Stimulated activated CD8-positive, alpha-beta memory T cell treated with anti-CD3 and anti-CD28 coated beads, Interleukin-4, amount 100 ng/mL, for 48 hours (primary cell): ENCODE measurements at places on chromosomes 3 and 15.

DNA sequence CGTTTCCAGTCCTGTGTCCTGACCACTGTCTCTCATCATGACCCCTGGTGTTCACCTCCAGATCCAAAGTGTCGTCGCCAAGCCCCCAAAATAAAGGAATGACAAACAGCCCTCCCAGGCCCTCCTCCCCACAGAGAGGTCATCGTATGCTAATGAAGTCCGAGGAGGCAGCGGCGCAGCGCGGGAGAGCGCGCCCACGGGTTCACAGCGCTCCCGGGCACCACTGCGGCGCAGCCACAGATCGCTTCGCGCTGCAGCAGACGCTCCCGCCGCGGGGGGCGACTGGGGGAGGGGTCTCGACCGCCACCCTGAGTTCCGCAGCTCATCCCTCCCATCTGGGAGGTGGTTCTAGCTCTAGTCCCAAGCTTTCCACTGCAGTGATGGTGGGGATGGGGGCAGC lies 1.3 kb downstream of the DGKG start:
- no peak for DNase-seq

GRCh38 chr3:127783642-127784160 lies 38.6 kb downstream of the MGLL start:
- no peak for DNase-seq

DNA sequence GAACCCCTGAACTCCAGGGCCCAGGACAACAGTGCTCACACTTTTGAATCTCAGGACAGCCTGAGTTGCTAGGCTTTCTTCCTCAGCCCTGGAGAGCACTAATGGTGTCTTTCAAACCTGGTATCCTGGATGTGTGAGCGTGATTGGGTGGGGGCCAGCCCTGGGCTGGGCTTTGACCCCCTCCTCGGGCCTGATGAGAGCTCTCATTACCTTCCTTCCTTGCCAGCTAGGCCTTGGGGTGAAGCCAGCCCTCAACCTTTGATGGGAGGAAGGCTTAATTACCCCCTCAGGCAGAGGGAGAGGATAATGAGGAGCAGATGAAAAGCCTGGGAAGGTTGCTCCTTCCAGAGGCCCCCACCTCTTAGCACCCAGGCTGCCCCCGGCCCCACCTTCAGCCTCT lies 31.1 kb upstream of the INSYN1 start:
- no peak for DNase-seq

DNA sequence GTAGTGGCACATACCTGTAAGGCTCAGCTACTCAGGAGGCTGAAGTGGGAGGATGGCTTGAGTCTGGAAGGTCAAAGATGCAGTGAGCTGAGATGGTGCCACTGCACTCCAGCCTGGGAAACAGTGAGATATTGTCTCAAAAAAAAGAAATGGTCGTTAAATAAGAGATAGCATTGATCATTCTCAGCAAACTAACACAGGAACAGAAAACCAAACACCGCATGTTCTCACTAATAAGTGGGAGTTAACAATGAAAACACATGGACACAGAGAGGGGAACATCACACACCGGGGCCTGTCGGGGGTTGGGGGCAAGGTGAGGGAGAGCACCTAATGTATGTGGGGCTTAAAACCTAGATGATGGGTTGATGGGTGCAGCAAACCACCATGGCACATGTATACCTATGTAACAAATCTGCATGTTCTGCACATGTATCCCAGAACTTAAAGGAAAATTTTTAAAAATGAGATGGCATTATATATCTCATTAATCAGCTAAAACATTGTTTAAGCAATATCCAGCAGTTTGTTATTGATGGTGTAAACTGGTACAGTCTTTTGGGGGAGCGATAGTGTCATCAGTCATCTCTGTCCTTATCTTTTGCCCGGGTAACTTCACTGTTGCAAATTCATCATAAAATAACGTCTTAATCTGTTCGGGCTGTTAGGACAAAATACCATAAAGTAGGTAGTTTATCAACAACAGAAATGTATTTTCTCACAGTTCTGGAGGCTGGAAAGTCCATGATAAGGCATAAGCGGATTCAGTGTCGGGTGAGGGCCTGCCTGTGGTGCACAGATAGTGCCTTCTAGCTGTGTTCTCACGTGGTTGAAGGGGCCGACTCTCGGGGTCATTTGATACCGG lies 1.7 kb upstream of the MAN2A2 start:
- DNase-seq = no peak

DNA sequence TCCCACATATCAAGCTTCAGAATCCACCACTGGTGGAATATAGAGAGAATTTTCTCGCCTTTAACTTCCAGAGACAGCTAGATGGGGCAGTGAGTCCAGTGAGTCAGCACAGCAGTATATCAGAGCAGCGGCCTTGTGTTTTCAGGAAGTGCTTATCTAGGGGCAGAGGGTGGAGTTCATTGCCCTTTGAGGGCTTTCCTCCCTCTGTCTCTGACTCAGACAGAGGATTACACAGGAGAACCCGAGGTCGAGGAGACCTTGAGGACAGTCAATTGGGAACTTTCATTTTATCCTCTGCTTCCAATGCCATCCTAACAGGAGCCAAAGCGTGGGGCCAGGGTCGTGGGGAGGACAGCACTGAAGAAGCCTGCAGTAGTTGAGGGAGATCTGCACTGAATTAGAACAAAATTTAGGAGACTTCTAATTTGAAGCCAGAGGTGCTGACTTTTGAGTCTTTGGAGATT lies 109.6 kb upstream of the UMPS start:
- peak; percentile 29 for DNase-seq

- no peak for DNase-seq
Observed at GRCh38 chr15:55615445-55615844, 27.3 kb upstream of the PYGO1 start.

GRCh38 chr15:89625716-89626115 lies 29.6 kb downstream of the KIF7 start:
- DNase-seq = no peak

- no peak for DNase-seq
Observed at GRCh38 chr15:68592054-68592453, 13.3 kb downstream of the CORO2B start.

GRCh38 chr3:188064831-188065493 lies 89.0 kb upstream of the LPP start:
- DNase-seq = no peak

- DNase-seq = no peak
Observed at GRCh38 chr3:194405766-194406165, 6.7 kb upstream of the GP5 start.

DNA sequence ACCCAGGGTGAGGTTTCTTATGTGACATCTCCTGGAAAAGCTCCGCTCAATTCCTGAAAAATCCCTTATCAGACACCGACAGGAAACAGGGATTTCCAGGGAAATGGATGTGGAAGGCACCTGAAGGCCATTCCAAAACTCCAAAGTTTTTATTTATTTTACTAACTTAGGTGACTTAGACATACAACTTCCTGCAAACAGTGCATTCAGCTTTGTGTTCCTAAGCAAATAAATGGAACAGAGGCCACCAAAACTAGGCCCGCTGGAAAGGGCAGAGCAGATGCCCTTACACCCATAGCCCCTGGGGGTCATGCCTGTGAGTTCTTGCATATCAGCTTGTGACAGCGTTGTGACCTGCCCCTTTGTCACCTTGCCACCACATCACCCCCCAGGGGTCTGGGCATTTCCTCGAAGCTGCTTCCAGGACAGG lies 239.4 kb downstream of the XXYLT1 start:
- no peak for DNase-seq

DNA sequence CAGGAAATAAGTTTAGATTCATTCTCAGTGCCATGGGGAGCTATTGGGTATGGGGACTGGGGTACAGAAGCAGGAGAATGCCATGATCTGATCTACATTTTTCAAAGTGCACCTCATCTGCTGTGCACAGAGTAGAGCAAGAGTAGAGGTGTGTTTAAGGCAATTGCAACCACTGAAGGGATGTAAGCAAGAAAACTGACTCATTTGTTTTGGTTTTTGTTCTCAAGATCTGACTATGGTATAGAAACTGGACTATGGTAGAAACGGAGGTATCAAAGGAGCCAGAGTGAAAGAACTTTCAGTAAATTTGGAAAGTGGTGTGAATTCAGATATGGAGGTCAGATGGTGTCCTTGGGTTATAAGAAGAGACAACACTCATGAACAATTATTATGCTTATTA lies 86.2 kb upstream of the CMSS1 start:
- DNase-seq = no peak

GRCh38 chr3:132898141-132898540 lies 140.1 kb upstream of the TMEM108 start:
- DNase-seq = no peak

DNA sequence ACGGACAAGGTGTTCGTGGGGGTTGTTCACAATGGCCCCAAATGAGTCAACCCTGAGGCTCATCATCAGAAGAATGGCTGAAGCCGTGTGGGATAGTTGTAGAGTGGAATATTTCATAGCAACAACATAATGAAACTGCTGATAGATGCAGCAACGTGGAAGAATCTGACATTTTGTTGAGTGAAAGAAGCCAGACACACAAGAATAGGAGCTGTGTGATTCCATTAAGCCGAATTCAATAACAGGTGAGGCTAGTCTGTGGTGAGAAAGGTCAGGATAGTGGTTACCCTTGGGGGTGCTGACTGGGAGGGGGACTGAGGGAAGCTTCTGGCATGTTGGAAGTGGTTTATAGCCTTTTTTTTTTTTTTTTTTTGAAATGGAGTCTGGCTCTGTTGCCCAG lies 144.0 kb downstream of the SMAD6 start:
- no peak for DNase-seq

DNA sequence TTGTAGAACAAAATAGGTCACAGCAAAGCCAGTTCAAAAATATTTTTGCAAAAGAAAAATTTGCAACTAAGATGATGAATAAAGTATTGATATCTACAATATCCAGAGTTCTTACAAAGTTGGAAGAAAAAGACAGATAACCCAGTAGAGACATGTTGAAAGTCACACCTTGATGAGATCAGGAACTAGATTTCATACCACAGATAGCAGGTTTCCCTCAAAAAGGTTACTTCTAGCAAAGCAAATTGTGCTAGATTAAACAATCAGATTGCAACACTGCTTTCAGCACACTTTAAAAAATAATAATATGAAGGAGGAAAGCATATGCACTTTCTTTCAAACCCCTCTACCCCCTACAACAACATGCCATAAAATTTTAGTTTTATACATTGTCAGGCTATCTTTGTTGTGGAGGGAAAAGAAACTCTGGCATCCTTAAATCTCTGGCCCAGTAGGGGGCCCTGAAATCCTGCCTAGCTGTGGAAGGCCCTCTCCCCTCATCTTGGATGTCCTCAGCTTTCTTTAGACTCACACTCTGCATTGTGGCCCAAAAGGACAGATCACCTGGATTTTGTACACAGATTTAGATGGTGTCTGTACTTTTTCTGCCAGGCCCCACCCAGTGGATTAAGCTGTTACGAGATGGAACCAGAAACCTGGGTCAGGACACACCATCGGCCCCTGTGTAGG lies 50.9 kb downstream of the CCR3 start:
- no peak for DNase-seq

GRCh38 chr3:122013448-122013925 lies 8.6 kb downstream of the ILDR1 start:
- no peak for DNase-seq

DNA sequence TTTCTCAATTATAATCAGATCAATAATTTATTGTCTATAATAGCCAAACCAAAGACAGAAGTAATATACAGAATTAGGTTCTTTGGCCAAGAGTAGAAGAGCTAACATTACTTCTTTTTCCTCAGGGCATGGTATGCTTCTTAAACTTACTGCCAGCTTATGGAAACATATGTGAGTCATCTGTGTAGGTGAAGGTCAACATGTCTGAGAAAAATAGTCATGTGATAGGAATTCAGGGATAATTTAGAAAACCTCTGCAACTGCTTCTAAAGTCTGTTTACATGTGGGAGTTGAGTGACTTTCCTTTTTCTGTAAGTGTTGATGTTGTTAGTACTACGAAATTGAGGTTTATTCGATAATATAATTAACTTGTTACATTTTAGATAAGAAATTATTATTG lies 19.2 kb upstream of the MAP6D1 start:
- no peak for DNase-seq

GRCh38 chr3:15601399-15602145 lies at the start of the genes BTD and HACL1:
BTD (plus strand) TSS chr3:15601745; CDS start chr3:15635440, 33,695 bp downstream.
HACL1 (minus strand) TSS chr3:15601569; CDS start chr3:15601463, 106 bp downstream.
- peak; percentile 99 for DNase-seq

- no peak for DNase-seq
Observed at GRCh38 chr3:126834596-126835471, 130.8 kb downstream of the CHCHD6 start.

- no peak for DNase-seq
Observed at GRCh38 chr3:140093742-140094141, 158.8 kb downstream of the CLSTN2 start.

DNA sequence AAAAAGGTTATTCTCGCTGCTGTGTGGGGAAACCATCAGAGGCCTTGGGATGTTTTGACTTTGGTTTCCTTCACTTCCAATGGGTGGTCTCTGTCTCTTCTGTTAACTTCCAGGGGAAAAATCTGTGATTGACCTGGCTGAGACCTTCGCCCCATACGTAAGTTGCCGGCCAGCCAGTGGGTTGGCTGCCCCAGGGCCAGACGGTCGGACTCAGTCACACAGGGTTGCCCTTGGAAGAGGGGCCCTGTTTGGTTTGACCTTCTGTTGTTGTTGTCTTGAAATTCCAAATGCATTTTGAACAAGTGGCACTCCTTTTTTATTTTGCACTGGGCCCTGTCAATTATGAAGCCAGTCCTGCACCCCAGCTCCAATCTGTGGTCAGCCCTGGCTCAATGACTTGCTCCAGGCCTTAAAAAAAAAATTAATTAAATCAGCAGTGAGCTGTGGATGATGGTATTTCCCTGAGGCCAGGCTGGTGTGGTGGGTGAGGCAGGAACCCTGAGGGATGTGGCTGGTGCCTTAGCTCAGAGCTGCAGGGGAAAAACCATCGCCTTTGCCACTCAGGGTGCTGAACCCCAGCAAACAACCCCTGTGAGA lies 4.5 kb downstream of the FAM107A start:
- DNase-seq = no peak

DNA sequence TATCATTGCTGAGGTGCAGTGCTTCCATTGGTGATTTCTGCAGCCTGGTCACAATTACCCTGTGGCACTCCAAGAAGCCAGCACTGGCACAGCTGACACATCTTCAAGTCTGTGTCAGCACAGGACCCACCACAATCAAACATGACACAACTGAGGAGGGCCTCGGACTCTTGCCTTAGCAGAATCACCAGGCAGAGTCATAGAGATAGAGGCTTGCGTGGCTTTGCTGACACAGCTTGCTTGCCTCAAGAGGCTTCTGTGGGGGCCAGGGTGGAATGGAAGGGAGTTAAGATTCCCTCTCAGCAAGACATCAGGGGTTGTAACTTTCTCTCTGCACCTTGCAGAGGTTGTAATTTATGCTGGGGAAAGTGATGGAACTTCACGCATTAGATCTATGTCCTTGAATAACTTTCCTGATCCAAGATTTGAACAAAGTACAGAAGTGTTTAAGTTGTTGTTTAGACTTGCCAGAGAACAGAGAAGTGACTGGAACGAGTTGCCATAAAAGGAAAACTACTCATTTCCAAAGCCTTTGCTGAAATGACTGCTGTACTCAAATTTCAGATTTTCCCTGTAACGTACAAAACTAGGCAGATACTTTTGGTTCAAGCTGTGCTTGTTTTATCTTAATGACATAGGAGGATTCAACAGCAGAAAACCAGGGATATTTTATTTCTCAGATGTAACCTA lies 170.7 kb downstream of the DIPK2A start:
- DNase-seq = no peak

GRCh38 chr3:170909129-170909903 lies 879 bp upstream of the EIF5A2 start:
- DNase-seq = no peak

GRCh38 chr3:27368831-27369607 lies at the start of gene NEK10:
NEK10 (minus strand) TSS chr3:27369383; CDS start chr3:27352882, 16,501 bp downstream.
- DNase-seq = peak; percentile 92

GRCh38 chr3:194277104-194277785 lies 73.9 kb downstream of the CPN2 start:
- no peak for DNase-seq

GRCh38 chr3:152222327-152222726 lies 46.4 kb upstream of the MBNL1 start:
- DNase-seq = no peak
